ENCODE measurements at places on chromosomes 6 and 20. TPM values are rescaled to one million over a fixed set of nuclear protein-coding genes. Genes with fewer than 3 reads are reported as not detected.
A peak's percentile ranks its signal among the peaks of the same experiment; 100 is the strongest.

- DNase-seq = peak; percentile 98
- H3K27ac ChIP-seq = no peak overlapping the region
- H3K4me3 ChIP-seq = no peak overlapping the region
- H3K36me3 ChIP-seq = no peaks in the 10 kb centered on the region
- H3K27me3 ChIP-seq = peaks cover 9% of the 10 kb centered on the region
- no peaks in the 10 kb centered on the region for H3K4me1 ChIP-seq
These were observed 4.2 kb upstream of the ZBTB46 start for GRCh38 chr20:63835021-63835858.

DNA sequence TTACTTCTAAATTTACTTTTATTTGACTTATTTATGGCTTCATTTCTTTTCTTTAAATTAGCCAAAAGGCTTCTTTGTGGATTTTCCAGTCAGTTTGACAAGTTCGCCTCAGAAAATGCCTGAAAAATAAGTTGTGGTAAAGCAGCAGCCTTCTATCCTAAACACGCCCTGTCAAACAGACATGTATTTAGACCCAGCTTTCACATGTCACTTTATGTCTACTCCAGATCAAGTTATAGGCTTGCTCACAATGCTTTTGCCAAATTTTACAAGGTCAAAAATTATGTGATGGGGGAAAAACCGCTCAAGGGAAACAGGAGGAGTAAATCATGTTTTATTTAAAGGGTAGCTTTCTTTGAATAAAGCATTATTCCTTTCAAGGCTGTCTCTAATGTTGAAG, 615.0 kb downstream of the HDGFL1 start:
- H3K27ac ChIP-seq = no peak overlapping the region
- no peaks in the 10 kb centered on the region for H3K27me3 ChIP-seq
- no peaks in the 10 kb centered on the region for H3K36me3 ChIP-seq
- no peak overlapping the region for H3K4me3 ChIP-seq
- no peaks in the 10 kb centered on the region for H3K4me1 ChIP-seq

DNA sequence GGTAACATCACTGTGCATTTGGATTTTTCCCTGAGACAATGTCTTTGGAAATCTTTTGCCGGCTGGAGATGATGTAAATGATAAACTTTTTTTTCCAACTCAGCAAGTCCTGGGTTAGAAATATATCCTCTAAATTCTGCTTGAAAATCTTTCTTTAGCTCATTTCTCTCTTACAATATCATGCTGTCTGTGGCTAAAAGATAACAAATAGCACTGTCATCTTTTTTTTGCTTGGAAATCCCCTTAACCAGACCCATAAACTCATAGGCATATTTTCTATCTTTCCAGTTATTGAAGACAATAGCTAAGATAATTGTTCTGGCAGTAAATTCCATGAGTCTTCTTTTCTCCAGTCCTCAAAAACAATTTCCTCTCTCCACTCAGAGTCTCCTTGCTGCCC, 481.5 kb downstream of the NKAIN2 start:
- no peaks in the 10 kb centered on the region for H3K36me3 ChIP-seq
- DNase-seq = no peak
- H3K27ac ChIP-seq = no peak overlapping the region
- H3K4me1 ChIP-seq = no peaks in the 10 kb centered on the region
- H3K27me3 ChIP-seq = no peaks in the 10 kb centered on the region
- no peak overlapping the region for H3K4me3 ChIP-seq

DNA sequence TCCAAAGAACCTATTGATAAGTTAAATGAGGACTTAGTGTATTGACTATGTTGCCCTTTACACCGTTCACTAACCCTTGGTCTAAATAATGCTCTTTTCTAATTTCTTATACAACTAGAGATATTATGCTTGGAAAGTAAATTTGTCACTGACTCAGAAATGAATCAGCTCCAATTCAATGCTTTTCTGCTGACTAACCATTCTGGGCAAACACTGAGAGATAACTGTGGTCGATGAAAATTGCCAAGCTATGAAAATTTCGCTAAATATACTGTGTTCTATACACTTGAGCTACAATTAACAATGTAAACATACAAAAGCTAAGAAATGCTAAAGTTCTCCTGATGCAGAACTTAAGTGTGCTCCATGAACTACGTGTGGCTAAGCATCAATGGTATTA, 23.1 kb upstream of the FBXO9 start:
- no peak overlapping the region for H3K4me3 ChIP-seq
- no peak overlapping the region for H3K27ac ChIP-seq

GRCh38 chr6:136148051-136148450, 102.1 kb downstream of the MTFR2 start:
- no peak for DNase-seq
- H3K4me3 ChIP-seq = no peak overlapping the region
- no peaks in the 10 kb centered on the region for H3K36me3 ChIP-seq
- no peak overlapping the region for H3K27ac ChIP-seq
- H3K27me3 ChIP-seq = no peaks in the 10 kb centered on the region
- H3K4me1 ChIP-seq = no peaks in the 10 kb centered on the region

GRCh38 chr6:150453357-150453756, 84.5 kb downstream of the IYD start:
- no peak for DNase-seq
- no peak overlapping the region for H3K27ac ChIP-seq
- no peaks in the 10 kb centered on the region for H3K36me3 ChIP-seq

DNA sequence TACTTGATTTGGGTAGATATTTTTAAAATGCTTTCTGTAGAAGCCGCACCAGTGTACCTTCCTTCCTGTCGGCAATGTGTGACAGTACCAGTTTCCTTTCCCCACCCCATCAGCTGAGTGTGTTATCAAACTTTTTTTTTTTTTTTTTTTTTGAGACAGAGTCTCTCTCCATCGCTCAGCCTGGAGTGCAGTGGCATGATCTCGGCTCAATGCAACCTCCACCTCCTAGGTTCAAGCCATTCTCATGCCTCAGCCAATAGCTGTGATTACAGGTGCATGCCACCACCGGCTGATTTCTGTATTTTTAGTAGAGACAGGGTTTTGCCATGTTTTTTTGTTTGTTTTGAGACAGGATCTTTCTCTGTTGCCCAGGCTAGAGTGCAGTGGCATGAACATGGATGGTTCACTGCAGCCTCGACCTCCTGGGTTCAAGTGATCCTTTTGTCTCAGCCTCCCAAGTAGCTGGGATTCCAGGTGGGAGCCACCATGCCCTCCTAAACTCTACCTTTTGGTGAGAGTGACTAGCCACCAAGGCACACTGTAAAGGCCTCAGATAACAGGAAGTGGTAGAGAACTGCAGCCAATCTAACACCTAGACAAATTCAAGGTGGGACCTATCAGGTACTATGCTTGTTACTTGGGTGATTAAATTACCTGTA, 26.5 kb upstream of the ZBTB22 start:
- H3K4me3 ChIP-seq = no peak overlapping the region
- no peaks in the 10 kb centered on the region for H3K36me3 ChIP-seq
- no peak overlapping the region for H3K27ac ChIP-seq
- no peak for DNase-seq

DNA sequence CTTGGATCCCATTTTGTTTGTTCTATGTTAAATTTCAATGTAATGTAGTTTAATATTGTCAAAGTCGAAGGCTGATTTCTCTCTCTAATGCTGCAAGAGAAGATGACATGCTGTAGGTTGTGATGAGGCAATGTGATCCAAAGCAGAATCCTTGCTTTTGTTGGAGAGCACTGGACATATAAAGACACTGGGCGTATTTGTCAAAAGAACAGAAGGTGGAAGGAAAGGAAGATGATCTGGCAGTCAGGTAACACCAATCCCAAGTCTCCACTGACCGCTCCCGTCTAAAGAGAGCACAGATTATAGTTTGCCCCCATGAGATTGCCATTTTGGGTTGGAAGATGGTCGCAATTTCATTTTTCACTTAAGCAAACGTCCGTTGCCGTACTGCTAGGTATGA, 935 bp upstream of the RFX6 start:
- no peak for DNase-seq
- peak overlapping the region; percentile 79 for H3K4me3 ChIP-seq
- no peaks in the 10 kb centered on the region for H3K36me3 ChIP-seq
- H3K4me1 ChIP-seq = peaks cover 4% of the 10 kb centered on the region
- no peak overlapping the region for H3K27ac ChIP-seq
- peaks cover 74% of the 10 kb centered on the region for H3K27me3 ChIP-seq

- H3K36me3 ChIP-seq = peaks cover 36% of the 10 kb centered on the region
- no peaks in the 10 kb centered on the region for H3K27me3 ChIP-seq
- H3K27ac ChIP-seq = no peak overlapping the region
- DNase-seq = no peak
These were observed 1.5 kb downstream of the BAK1 start for GRCh38 chr6:33578588-33579011.

Gene PLN
- total RNA-seq = not detected

Gene PCMTD2
- total RNA-seq = 145 TPM

Gene ZSCAN31
- total RNA-seq = 4.7 TPM

Gene EMILIN3
- 3.9 TPM for total RNA-seq

Gene RSPH4A
- 0.92 TPM for total RNA-seq

Gene LHFPL5
- total RNA-seq = not detected

Gene C20orf202
- not detected for total RNA-seq

Gene CABLES2
- 10.4 TPM for total RNA-seq

Data from endodermal cell (in vitro differentiated cells).